ENCODE measurements at places on chromosomes 1 and 21. TPM values are rescaled to one million over a fixed set of nuclear protein-coding genes. Genes with fewer than 3 reads are reported as not detected.
A peak's percentile ranks its signal among the peaks of the same experiment; 100 is the strongest.

NPPA gene
- 6.7 TPM for polyA plus RNA-seq

UTS2 gene
- polyA plus RNA-seq: not detected

DNA sequence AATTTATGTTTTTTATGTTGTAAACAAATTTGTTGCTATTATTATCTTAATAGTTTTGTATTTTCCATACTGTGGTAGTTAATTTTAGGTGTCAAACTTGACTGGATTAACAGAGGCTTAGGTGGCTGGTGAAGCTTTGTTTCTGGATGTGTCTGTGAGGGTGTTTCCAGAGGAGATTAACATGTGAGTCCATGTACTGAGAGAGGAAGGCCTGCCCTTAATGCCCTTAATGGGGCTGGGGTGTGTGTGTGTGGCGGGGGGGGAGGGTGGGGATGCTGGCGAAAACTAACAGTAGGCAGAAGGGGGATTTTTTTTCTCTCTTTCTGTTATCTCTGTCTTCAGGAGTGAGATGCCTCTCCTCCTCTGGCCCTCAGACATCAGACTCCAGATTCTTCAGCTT lies 1.9 kb downstream of the OR14A16 start:
- no peaks in the 10 kb centered on the region for H3K27me3 ChIP-seq
- no peak for DNase-seq
- no peaks in the 10 kb centered on the region for H3K36me3 ChIP-seq
- no peak overlapping the region for H3K27ac ChIP-seq

DNA sequence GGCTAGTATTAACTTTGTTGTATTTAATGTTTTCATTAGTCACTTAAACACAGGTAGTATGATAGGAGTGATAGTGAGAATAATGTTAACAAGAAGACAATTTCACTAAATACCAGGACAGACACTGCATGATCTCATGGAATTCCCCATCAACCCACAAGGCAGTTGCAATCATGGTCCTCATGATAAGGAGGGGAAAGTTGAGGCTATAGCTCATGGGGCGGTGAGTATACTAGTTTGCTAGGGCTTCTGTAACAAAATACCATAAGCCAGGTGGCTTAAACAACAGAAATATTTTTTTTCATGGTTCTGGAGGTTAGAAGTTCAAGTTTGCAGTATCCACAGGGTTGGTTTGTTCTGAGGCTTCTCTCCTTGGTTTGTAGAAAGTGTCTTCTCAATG lies 115.8 kb downstream of the DSCAM start:
- no peak overlapping the region for H3K4me3 ChIP-seq
- H3K27ac ChIP-seq: no peak overlapping the region
- no peaks in the 10 kb centered on the region for H3K27me3 ChIP-seq
- no peak for DNase-seq

DNA sequence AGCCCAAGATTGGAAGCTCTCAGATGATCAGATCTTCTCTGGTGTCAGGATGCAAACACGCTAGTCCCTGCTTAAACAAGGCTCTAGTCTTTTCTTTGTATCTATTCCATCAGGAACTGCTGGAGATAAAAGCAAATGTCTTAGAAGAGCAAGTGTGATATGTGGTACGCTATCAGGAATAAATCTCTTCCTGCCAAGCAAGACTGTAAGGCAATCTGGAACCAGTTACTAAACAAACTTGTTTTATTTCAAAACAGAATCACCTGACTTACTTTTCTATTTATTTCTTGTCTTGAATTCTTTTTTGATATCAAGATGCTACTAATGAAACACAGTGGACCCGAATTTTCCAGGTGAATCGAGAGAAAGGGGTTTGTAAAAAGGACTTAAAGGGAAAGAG lies 139.9 kb upstream of the ZNF644 start:
- no peaks in the 10 kb centered on the region for H3K27me3 ChIP-seq
- H3K36me3 ChIP-seq: no peaks in the 10 kb centered on the region
- H3K4me3 ChIP-seq: no peak overlapping the region
- no peaks in the 10 kb centered on the region for H3K4me1 ChIP-seq
- DNase-seq: no peak

DNA sequence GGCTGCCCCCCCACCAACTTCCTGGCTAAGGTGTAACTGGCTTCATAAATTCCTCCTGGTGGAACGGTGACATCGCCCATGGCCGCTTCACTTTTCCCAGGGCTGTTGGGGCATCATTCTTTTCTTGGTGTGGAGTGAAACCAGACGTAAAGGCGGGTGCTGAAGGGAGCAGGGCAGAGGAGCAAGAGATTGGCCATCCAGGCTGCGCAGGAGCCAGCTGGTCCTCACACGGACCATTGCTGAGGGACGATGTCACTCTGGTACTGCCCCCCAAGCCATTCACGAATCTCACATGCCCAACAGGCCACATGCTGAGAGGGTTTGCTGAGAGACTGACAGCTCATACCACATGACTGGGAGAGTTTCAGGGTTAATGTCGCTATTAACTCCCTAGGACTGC lies 10.5 kb upstream of the PKP1 start:
- no peak for DNase-seq
- H3K27ac ChIP-seq: no peak overlapping the region
- no peak overlapping the region for H3K4me3 ChIP-seq
- peaks cover 3% of the 10 kb centered on the region for H3K4me1 ChIP-seq
- no peaks in the 10 kb centered on the region for H3K27me3 ChIP-seq

DNA sequence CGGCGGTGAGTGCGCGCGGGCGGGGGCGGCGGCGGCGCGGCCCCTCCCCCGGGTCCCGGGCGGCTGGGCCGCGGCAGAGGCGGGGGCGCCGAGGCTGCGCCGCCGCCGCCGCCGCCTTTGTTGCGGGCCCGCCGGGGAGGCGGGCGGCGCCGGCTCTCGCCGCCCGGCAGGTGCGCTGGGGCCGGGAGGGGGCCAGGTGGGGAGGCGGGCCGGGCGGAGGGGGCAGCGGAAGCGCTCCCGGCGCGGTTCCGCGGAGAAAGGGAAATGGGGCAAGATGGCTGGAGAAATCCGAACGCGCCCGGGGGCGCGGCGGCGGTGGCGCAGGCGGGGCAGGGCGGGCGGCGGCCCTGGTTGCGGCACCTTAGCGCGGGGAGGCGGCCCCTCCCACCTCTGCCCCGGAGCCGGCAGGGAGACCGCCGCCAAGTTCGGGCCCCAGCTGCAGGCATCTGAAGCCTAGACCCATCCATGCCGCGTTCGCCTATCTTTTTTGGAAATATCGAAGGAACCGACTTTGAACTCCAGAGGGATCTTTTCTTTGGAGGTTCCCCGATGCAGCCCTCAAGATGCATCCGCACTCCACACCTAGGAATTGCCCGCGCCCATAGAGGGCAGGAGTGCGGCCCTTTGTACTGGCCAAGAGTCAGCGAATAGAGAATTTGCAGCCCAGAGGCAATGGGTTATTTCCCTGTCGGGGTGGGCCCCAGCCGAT lies 479 bp downstream of the POGK start:
- DNase-seq: peak; percentile 40
- peaks cover 26% of the 10 kb centered on the region for H3K36me3 ChIP-seq
- H3K27me3 ChIP-seq: no peaks in the 10 kb centered on the region
- H3K4me1 ChIP-seq: peaks cover 28% of the 10 kb centered on the region

DNA sequence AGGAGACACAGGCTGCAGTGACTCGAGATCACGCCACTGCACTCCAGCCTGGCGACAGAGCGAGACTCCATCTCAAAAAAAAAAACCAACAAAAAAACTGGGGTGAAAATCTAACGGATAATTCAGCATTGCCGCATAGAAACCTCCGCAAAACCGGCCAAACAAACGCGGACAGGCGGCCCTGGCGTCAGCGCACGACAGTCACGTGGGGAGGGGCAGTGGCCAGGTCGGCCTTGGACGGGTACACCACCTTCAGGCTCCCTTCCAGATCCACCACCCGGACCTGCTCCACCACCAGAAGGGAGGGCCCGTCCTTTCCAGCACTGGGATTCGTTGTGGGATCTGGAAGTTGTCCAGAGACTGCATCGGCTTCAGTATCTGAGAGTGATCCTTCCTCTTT lies 8.4 kb downstream of the SMIM1 start:
- no peak for DNase-seq
- H3K4me1 ChIP-seq: no peaks in the 10 kb centered on the region
- peaks cover 28% of the 10 kb centered on the region for H3K36me3 ChIP-seq

COL16A1 gene
- 16.5 TPM for polyA plus RNA-seq

SMCP gene
- polyA plus RNA-seq: not detected

GRCh38 chr1:200795156-200795555 lies 56.5 kb downstream of the CAMSAP2 start:
- no peaks in the 10 kb centered on the region for H3K36me3 ChIP-seq
- H3K4me3 ChIP-seq: no peak overlapping the region
- no peaks in the 10 kb centered on the region for H3K4me1 ChIP-seq
- no peaks in the 10 kb centered on the region for H3K27me3 ChIP-seq
- no peak overlapping the region for H3K27ac ChIP-seq
- DNase-seq: peak; percentile 51

- no peaks in the 10 kb centered on the region for H3K27me3 ChIP-seq
- H3K27ac ChIP-seq: peak overlapping the region; percentile 96
- H3K36me3 ChIP-seq: no peaks in the 10 kb centered on the region
- peak; percentile 79 for DNase-seq
Measured at GRCh38 chr1:206575165-206575893, 36.9 kb downstream of the EIF2D start.

DNA sequence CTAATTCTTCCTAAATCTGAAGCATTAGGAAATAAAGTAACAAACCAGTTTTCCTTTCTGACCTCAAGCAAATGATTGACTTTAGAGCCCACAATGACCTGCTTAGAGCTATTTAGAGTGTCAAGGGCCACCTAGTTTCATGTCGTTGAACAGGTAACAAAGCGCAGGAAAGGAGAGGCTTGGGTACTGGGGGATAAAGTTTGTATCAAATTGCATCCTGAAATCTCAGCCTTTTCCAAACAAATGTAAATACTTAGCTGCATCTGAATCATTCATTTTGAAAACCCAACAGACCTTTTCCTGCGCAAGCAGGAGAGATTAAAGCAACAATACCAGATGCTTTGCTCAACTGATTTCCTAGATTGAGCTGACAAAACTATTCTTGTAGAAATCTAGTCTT lies 121.2 kb downstream of the NRIP1 start:
- H3K36me3 ChIP-seq: no peaks in the 10 kb centered on the region
- no peaks in the 10 kb centered on the region for H3K27me3 ChIP-seq
- DNase-seq: no peak
- H3K27ac ChIP-seq: no peak overlapping the region

- DNase-seq: no peak
- no peak overlapping the region for H3K4me3 ChIP-seq
- H3K4me1 ChIP-seq: no peaks in the 10 kb centered on the region
- no peaks in the 10 kb centered on the region for H3K36me3 ChIP-seq
- no peaks in the 10 kb centered on the region for H3K27me3 ChIP-seq
- no peak overlapping the region for H3K27ac ChIP-seq
Measured at GRCh38 chr1:41245659-41246058, 3.6 kb upstream of the SCMH1 start.

- H3K27me3 ChIP-seq: no peaks in the 10 kb centered on the region
- DNase-seq: peak; percentile 65
- H3K4me1 ChIP-seq: no peaks in the 10 kb centered on the region
- H3K36me3 ChIP-seq: no peaks in the 10 kb centered on the region
Measured at GRCh38 chr1:2966449-2967328, 54.6 kb upstream of the ACTRT2 start.

- no peak for DNase-seq
- peaks cover 3% of the 10 kb centered on the region for H3K4me1 ChIP-seq
- H3K4me3 ChIP-seq: no peak overlapping the region
- H3K36me3 ChIP-seq: peaks cover 2% of the 10 kb centered on the region
- H3K27ac ChIP-seq: no peak overlapping the region
Measured at GRCh38 chr21:45122432-45123132, 48.2 kb downstream of the ADARB1 start.

GRCh38 chr1:181119093-181119989 lies 30.8 kb downstream of the IER5 start:
- H3K36me3 ChIP-seq: no peaks in the 10 kb centered on the region
- H3K4me3 ChIP-seq: no peak overlapping the region
- peak overlapping the region; percentile 37 for H3K27ac ChIP-seq
- no peak for DNase-seq

GRCh38 chr1:156276966-156277381 lies 5.7 kb downstream of the SMG5 start:
- no peak overlapping the region for H3K4me3 ChIP-seq
- H3K4me1 ChIP-seq: peaks cover 9% of the 10 kb centered on the region
- no peaks in the 10 kb centered on the region for H3K27me3 ChIP-seq

DNA sequence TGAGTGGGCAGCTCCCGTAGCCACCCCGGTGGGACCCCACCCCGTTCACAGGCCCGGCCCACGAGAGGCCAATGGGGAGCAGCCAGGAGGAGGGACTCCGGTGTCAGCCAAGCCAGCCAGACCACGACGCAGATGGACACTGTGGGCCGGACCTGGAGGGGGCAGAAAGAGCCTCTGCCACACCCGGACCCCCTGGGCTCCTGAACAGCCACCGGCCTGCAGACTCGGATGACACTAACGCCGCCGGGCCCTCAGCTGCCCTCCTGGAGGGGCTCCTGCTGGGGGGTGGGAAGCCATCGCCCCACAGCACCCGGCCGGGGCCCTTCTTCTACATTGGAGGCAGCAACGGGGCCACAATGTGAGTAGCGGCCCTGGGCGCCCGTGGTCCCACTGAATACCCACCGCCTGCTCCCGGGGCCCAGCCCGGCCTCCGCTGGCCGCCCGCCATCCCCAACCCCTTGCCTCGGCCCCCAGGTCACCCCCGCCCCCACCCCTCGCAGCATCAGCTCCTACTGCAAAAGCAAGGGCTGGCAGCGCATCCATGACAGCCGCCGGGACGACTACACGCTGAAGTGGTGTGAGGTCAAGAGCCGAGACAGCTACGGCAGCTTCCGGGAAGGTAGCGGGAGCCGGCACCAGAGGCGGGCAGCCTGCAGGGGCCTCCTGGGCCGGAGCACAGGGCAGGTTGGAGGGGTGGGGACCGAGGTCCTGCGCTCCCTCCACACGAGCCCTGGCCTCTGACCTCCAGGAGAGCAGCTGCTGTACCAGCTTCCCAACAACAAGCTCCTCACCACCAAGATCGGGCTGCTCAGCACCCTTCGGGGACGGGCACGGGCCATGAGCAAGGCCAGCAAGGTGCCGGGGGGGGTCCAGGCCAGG lies 6.5 kb downstream of the TTLL10 start:
- no peak overlapping the region for H3K4me3 ChIP-seq
- peaks cover 6% of the 10 kb centered on the region for H3K27me3 ChIP-seq
- peaks cover 6% of the 10 kb centered on the region for H3K4me1 ChIP-seq
- H3K27ac ChIP-seq: no peak overlapping the region
- H3K36me3 ChIP-seq: no peaks in the 10 kb centered on the region

RGS4 gene
- polyA plus RNA-seq: 0.75 TPM

DNA sequence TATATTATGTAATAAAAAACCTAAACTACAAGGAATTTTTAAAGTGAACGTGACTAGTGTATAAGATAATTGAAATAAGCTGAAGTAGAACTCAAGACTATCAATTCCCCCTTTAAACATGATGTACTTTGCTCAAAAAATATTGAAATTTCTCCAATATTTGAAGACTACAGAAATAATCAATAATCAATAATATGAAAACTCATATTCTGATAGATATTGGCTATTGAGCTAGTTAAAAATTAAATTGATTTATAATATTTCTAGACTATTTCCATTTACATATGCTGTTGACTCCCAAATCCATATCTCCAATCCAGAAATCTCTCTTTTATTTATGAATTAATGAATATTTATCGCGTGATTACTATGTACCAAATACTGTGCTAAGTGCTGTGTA lies 133.2 kb downstream of the USH2A start:
- H3K27ac ChIP-seq: no peak overlapping the region
- H3K4me3 ChIP-seq: no peak overlapping the region
- no peak for DNase-seq
- H3K4me1 ChIP-seq: no peaks in the 10 kb centered on the region

C1orf141 gene
- 0.49 TPM for polyA plus RNA-seq

CYP4Z1 gene
- 0.25 TPM for polyA plus RNA-seq

GRCh38 chr1:31095298-31095981 lies 29.9 kb upstream of the PUM1 start:
- H3K27me3 ChIP-seq: no peaks in the 10 kb centered on the region
- H3K4me1 ChIP-seq: no peaks in the 10 kb centered on the region
- no peak overlapping the region for H3K27ac ChIP-seq
- DNase-seq: no peak
- no peak overlapping the region for H3K4me3 ChIP-seq

GRCh38 chr1:217747156-217747769 lies 116.1 kb downstream of the SPATA17 start:
- no peaks in the 10 kb centered on the region for H3K27me3 ChIP-seq
- peak; percentile 57 for DNase-seq
